ENCODE measurements at places on chromosomes 11 and 22. TPM values are rescaled to one million over a fixed set of nuclear protein-coding genes. Genes with fewer than 3 reads are reported as not detected.

OR9G1 gene
- not detected for total RNA-seq

MRGPRG gene
- total RNA-seq = not detected

GRK2 gene
- 34.0 TPM for total RNA-seq

SCN4B gene
- total RNA-seq = 0.04 TPM

KLHDC7B gene
- total RNA-seq = 0.02 TPM

NXPE2 gene
- not detected for total RNA-seq

MPZL3 gene
- 0.25 TPM for total RNA-seq

DUSP8 gene
- total RNA-seq = 1.0 TPM

MYEOV gene
- total RNA-seq = 123 TPM

APOA4 gene
- total RNA-seq = not detected

TMEM191C gene
- 0.66 TPM for total RNA-seq

TESMIN gene
- 5.1 TPM for total RNA-seq

ALX4 gene
- total RNA-seq = 1.9 TPM

HEPHL1 gene
- total RNA-seq = not detected

CBLIF gene
- not detected for total RNA-seq

PHRF1 gene
- 34.1 TPM for total RNA-seq

OR2AT4 gene
- total RNA-seq = not detected

OR8A1 gene
- total RNA-seq = not detected
